ENCODE measurements at places on chromosomes 2 and 18.

DNA sequence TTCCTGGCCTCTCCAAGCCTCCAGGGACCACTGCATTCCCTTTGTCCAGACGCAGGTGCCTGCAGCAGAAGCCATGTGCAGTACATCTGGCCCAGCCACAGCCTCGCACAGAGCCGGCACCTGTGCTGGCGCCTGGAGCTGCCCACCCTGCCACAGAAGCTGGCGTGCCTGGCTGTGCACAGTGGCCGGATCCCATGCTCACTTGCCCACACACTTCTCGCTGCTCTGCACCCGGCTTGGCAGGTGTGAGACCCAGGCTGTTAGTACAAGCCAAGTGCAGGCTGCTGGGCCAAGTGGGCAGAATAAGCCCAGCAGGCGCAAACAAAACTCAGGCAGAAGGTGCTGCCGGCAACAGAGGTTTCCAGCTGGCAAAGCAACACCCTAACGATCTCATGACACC, 124.5 kb upstream of the CCDC150 start:
- H3K36me3 ChIP-seq = no peaks in the 10 kb centered on the region
- peaks cover 12% of the 10 kb centered on the region for H3K27me3 ChIP-seq
- H3K4me3 ChIP-seq = no peak overlapping the region
- H3K27ac ChIP-seq = no peak overlapping the region
- DNase-seq = no peak

DNA sequence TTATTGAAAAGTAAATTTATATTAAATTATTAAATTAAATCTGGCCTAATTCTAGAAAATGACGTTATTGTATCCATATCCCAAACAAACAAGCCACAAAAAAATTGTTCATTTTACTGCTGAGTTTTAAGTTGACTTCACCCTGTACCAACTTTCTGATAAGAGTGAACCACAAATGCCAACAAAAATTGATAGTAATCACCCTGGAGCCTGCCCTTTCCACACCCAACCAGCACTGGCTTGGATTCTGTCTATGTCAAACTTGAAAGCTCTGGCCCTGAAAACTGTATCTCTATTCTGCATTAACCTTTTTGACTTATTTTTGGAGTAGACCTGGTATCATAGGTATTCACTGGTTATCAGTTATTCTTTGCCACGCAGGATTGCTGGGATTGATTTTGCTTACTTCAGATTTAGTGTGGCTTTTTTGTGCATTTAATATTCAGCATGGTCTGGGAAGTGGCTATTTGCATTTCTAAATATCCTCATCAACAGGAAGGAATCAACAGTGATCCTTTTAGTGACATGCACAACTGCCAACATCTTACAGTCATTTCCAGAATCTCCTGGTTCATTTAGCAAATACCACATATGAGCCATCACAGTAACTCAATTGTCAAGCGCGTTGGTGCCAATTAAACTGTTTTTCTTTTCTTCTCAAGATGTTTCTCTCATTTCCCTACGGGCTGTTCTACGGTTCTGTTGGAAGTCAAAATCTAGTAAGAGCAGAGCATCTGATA, 11.4 kb upstream of the SRBD1 start:
- peaks cover 7% of the 10 kb centered on the region for H3K27me3 ChIP-seq
- no peak for DNase-seq
- H3K36me3 ChIP-seq = no peaks in the 10 kb centered on the region
- H3K4me1 ChIP-seq = no peaks in the 10 kb centered on the region
- H3K4me3 ChIP-seq = no peak overlapping the region

GRCh38 chr2:53828331-53828730, 31.4 kb downstream of the GPR75 start:
- H3K4me1 ChIP-seq = no peaks in the 10 kb centered on the region
- no peak for DNase-seq
- no peak overlapping the region for H3K4me3 ChIP-seq

DNA sequence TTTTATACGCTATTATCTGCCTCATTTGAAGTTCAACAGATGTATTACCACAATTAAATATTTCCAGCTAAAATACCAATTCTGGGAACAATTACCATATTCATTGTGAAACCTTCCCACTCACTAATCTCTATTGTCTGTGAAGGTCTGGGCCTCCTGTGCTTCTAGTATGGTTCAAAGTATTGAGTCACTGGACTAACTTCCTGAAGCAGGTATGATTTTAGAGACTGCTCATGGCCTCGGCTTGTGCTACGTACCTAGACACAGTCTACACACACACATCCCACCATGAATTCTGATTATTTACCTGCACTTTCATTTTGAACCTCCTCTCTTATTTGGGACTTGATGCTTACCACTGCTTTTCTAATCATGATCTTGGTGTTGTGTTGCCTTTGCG, 180.7 kb upstream of the EPHA4 start:
- DNase-seq = no peak
- no peaks in the 10 kb centered on the region for H3K4me1 ChIP-seq
- no peak overlapping the region for H3K27ac ChIP-seq

DNA sequence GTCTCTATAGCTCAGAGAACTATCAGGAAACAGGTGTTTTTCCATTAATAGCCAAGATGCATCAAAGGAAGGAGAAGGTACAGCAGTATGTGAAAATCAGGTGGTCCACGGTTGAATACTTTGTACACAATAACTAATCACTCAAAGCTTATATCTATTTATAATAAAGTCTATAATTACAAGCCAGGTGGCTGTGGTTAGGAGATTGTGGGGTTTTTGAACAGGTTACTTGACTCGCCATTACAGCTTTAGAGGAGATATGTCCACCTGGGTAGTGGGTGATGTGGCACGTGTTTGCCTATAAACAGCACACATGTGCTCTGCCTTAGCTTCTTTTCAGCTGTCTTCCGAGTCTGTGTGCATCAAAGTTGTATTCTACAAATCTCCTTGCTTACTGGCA, 892.2 kb upstream of the ZEB2 start:
- no peak overlapping the region for H3K27ac ChIP-seq
- H3K27me3 ChIP-seq = peaks cover under 1% of the 10 kb centered on the region
- peaks cover 35% of the 10 kb centered on the region for H3K4me1 ChIP-seq
